Activated T-cell treated with anti-CD3 and anti-CD28 coated beads, Interleukin-2, amount 50 U/mL, for 24 hours (primary cell): ENCODE measurements at places on chromosomes 6 and 20.

- DNase-seq, result no peak
These were observed 12.0 kb downstream of the TOMM6 start for GRCh38 chr6:41799559-41799911.

- no peak for DNase-seq
These were observed 109.2 kb downstream of the GJA1 start for GRCh38 chr6:121544691-121545090.

GRCh38 chr6:17476511-17476910, 83.1 kb downstream of the CAP2 start:
- no peak for DNase-seq

DNA sequence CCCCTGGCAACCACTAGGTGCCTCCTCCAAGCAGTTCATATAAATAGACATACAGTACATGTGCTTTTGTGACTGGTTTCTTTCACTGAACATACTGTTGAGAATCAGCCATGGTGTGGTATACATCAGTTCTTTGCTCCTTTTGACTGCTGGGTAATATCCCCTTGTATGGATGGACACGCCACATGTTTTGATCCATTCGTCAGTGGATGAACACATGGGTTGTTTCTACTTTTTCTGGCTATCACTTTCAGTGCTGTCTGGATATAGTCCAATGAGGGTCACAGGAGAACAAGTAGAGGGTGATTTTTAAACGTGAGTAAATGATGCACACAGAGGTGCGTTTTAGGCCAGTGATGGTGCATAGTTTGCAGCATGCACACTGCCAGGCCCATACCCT, 183.9 kb downstream of the FOXA2 start:
- no peak for DNase-seq

- no peak for DNase-seq
These were observed 6.7 kb downstream of the STK4 start for GRCh38 chr20:44973053-44973452.

DNA sequence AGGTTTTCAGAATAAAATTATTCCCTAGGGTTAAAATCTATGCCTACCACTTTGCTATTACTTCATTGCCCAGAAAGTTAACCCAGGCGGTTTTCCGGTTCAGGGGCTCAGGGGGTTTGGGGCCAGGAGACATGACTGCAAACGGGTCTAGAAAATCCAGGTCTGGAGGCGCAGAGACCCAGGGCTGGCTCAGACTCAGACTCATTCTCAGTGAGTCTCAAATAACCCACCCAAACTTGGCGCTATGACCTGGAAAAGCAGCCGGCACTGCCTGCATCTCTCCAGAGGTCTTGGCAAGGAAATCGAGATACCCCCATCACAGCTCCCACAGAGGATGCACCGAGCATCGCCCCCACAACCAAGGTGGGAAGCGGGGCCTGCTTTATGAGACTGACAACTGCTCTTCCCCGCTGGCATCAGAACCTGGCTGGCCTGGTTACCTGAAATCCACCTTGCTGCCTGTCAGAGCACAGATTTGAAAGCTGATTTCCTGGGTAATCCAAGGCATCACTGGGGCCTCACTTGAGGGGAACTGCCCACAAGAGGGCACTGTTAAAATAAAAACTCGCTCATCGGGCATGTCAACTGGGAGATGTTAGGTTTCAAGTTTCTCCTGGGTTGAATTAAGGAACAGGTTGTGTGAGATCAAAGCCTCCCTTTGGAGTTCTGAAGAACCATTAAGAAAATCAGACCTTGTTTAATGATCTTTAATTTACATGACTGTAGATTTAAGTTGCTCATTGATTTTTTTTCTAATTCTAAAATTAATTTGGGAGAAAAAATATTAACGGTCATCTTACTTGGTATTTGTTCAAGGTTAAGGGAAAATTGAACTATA, 55.1 kb downstream of the KIF16B start:
- DNase-seq, result no peak

- no peak for DNase-seq
These were observed 30.1 kb upstream of the EIF2S2 start for GRCh38 chr20:34142121-34142520.

GRCh38 chr20:37475252-37475651, 45.8 kb upstream of the NNAT start:
- no peak for DNase-seq

DNA sequence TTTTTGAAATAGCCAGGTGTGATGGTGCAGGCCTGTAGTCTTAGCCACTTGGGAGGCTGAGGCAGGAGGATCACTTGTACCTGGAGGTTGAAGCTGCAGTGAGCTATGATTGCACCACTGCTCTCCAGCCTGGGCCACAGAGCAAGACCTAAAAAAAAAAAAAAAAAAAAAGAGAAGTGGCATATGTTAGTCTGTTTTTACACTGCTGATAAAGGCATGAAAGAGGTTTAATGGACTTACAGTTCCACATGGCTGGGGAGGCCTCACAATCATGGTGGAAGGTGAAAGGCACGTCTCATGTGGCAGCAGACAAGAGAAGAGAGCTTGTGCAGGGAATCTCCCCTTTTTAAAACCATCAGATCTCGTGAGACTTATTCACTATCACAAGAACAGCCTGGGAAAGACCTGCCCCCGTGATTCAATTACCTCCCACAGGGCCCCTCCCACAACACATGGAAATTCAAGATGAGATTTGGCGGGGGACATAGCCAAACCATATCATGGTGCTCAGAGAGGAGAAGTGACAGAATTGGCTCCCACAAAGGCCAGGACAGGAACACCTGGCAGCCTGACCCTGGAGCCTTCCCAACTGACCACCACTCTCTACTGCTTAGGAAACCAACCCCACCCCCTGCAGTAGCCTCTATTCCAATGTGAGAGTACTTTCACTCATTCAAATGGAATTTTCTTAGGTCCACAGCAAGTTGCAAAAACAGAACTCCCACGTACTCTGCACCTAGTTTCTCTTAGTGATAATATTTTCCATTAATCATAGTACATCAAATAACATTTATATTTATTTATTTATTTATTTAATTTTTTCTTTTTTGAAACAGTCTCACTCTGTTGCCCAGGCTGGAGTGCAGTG, 29.8 kb downstream of the ARHGAP40 start:
- DNase-seq, result no peak

GRCh38 chr6:4805553-4806336, 29.5 kb downstream of the CDYL start:
- no peak for DNase-seq

DNA sequence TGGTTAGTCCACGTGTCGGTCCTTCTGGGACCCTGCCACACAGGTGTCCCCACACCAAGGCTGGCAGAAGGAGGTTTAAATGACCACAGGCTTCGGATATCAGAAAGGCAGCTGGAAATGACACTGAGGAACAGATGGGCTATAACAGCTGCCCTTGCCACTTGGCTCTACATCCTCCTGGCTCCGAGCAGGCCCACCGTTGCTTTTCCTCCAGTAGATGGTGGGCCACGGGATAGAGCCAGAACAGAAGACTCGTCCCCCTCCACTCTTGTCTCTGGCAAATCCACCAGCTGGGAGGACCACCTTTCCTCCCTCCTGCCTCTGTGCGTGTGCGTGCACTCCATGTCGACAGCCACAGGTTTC, 17.6 kb downstream of the WRNIP1 start:
- DNase-seq, result no peak

DNA sequence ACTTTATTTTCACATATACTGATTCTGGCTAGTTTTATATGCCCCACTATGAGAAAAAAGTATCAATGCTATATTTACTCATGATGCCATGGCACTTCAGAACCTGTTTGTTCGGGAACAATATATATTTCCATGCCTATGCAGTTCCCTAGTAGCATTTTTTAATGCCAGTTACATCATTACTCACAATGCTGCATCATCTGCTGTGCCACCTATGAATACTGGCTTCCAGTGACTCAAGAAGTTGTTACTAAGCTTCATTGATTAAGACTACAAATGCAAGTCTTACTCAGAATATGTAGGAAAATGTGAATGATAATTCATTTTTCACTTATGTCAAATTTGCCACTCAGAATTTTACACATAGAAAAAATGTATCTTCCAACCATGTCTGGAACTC, 97.9 kb downstream of the MAFB start:
- no peak for DNase-seq

GRCh38 chr6:85469276-85470022, 19.6 kb downstream of the NT5E start:
- DNase-seq, result no peak

- no peak for DNase-seq
These were observed 36.9 kb upstream of the CD2AP start for GRCh38 chr6:47440719-47441118.

- no peak for DNase-seq
These were observed 11.4 kb downstream of the PPIL6 start for GRCh38 chr6:109428889-109429477.

- DNase-seq, result no peak
These were observed 2.2 kb upstream of the LRRN4 start for GRCh38 chr20:6055981-6056569.

GRCh38 chr20:53925651-53926401, 144.6 kb downstream of the BCAS1 start:
- no peak for DNase-seq

- DNase-seq, result peak; percentile 26
These were observed 37.0 kb downstream of the PLCG1 start for GRCh38 chr20:41174373-41174772.

DNA sequence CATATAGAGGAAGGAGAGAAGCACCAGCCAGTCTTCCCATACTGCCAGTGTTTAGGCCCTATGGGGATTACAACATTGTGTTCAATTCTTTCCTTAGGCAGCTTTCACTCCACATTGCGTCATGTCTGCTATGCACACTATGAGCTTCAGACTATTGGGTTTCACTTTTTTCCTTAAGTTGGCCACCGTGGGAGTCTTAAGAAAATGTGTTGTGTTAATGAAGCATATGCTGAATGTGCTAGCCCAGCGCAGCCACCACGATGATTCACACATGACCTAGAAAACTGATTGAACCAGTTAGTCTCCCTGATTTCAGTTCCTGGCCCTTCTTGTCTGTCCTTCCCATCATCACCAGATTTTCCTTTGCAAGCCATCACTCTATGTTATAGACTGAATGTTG, 21.5 kb downstream of the TUBB2B start:
- no peak for DNase-seq

GRCh38 chr6:48564036-48564820, 453.2 kb upstream of the PTCHD4 start:
- no peak for DNase-seq

- DNase-seq, result peak; percentile 82
These were observed 8.6 kb upstream of the BTNL2 start for GRCh38 chr6:32415521-32416019.

- DNase-seq, result peak; percentile 66
These were observed 61.4 kb upstream of the JARID2 start for GRCh38 chr6:15184441-15184861.

- no peak for DNase-seq
These were observed 62.6 kb upstream of the ADGRB3 start for GRCh38 chr6:68572525-68572924.

DNA sequence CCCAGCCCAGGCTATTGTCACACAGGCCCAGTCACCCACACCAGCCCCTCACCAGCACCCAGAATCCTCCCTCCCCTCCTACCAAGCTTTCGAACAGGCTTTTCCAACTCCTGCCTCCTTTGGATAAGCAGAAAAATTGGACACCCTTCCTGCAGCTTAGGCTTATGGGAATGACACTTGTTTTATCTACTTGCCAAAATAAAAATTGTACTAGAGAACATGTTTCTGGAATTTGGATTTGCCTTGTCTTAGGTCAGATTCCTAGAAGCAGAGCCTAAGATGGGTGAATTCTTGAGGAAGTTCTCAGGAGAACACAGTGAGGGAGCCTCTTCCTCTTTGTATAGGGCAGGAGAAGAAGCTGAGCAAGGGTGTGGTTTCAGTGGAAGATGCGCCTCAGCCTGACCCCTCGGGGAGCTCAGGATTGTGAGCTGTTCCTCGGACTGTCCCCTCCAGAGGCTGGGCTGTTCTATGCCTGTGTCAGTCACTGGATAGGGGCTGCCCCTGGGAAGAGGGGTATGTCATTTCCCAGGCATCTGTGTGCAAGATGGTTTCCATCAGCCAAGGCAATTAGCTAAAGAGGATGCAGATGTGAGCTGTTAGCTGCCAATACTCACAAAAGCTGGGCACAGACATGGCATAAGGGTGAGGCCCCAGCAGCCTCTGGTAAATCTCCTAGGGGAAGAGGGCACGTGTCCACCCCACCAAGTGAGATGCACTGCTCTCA, 33.9 kb downstream of the ITPR3 start:
- DNase-seq, result no peak

DNA sequence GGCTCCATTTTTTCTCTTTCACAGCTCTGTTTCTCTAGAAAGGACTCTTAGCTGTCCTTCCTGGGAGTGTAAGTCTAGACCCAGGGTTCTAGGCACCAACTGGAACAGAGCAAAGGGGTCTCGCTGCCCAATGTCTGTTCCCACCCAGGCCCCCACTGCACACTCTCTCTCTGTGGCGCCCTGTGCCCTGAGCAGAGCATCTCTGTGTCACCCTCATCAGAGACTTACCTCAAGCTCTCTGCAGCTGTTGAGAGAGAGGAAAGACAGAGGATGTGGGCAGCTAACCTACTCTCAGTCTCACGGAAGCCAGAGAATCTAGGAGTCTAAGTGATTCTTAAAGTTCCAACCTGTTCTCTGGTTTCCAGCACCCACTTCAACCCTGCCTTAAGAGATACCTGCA, 9.5 kb downstream of the NCR2 start:
- no peak for DNase-seq

DNA sequence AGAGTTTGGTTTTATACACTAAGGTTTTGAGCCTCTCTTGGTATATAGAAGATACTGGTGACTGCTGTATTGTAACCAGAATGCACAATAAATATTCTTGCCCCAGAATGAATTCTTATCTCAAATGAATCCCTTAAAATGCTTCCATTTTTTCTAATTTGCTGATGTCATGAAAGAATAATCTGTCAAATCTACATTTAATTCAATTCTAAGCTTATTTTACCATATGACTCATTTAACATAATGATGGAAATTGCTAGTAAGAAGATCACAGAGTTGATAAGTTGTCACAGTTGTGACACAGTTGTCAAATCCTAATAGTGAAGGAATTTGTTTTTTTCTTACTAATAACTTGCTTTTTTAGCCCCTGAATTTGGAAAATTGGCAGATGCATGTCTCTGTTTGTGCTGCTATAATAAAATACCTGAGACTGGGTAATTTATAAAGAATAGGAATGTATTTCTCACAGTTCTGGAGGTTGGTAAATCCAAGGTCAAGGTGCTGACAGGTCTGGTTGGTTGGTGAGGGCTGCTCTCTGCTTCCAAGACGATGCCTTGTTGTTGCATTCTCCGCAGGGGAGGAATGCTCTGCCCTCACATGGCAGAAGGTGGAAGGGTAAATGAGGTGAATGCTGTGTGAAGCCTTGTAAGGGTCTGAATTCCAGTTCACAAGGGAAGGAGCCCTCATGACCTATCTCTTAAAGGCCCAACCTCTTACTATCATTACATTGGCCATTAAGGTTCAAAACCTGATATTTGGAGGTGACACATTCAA, 4.7 kb downstream of the ECT2L start:
- DNase-seq, result no peak

- DNase-seq, result no peak
These were observed 47.1 kb upstream of the PNRC1 start for GRCh38 chr6:89033461-89033860.

GRCh38 chr6:35817515-35817914, 12.4 kb downstream of the LHFPL5 start:
- no peak for DNase-seq

- no peak for DNase-seq
These were observed 323.1 kb downstream of the HDGFL1 start for GRCh38 chr6:22892452-22892851.
